Stimulated activated CD4-positive, alpha-beta T cell treated with anti-CD3 and anti-CD28 coated beads, Interleukin-15, amount 100 ng/mL, for 24 hours (primary cell): ENCODE measurements at places on chromosomes 6 and 20.

- no peak for DNase-seq
Measured at GRCh38 chr6:21731411-21732031, 138.0 kb downstream of the SOX4 start.

DNA sequence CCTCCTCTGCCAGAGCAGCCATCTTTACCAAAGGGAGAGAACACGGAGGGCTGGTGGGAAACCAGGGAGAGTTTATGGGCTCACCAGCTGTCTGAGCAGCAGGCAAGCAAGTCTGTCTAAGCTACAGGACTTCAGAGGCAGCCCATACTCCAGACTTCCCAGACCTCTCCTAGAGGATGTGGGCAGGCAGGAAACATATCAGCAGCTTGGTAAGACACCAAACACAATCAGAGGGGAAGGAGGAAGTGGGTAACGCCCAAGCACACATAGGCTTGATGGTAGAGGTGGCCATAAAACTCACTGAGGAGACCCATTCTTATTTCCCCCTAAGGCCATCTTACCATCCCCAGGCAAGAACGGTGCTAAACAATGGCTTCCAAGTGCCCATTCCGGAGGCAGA is 143.1 kb upstream of the ARID1B start:
- DNase-seq, result no peak

- DNase-seq, result no peak
Measured at GRCh38 chr6:126477678-126478077, 137.8 kb downstream of the CENPW start.

GRCh38 chr20:54356801-54357200 is 118.6 kb upstream of the DOK5 start:
- no peak for DNase-seq

DNA sequence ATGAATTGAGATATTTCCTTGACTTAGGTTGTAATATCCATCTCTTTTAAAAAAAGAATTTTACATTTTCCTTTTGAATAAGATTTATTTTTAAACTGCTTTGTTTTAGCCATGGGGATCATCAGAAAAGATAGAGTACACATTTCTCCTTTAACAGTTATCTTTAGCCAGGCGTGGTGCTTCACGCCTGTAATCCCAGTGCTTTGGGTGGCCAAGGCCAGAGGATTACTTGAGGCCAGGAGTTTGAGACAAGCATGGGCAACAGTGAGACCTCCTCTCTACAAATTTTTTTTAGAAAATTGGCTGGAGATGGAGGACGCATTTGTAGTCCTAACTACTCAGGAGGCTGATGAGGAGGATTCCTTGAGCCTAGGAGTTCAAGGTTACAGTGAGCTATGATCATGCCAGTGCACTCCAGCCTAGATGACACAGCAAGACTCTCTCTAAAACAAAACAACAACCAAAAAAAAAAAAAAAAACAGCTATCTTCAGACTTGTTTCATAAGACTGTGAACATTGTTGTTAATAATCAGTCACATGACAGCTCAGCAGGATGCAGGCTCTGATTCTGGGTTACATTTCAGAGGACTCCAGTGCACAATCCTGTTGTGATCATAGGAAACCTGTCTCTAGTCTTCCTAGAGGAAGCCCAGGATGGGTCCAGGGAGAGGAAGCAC is 2.0 kb upstream of the SLC17A3 start:
- DNase-seq, result no peak

- DNase-seq, result no peak
Measured at GRCh38 chr6:103405321-103405720, 1454.4 kb downstream of the HACE1 start.

GRCh38 chr6:161029195-161029809 is 37.7 kb downstream of the MAP3K4 start:
- no peak for DNase-seq

GRCh38 chr6:70874181-70874913 is 82.5 kb downstream of the B3GAT2 start:
- DNase-seq, result no peak

- no peak for DNase-seq
Measured at GRCh38 chr20:8542110-8542486, 410.0 kb downstream of the PLCB1 start.

DNA sequence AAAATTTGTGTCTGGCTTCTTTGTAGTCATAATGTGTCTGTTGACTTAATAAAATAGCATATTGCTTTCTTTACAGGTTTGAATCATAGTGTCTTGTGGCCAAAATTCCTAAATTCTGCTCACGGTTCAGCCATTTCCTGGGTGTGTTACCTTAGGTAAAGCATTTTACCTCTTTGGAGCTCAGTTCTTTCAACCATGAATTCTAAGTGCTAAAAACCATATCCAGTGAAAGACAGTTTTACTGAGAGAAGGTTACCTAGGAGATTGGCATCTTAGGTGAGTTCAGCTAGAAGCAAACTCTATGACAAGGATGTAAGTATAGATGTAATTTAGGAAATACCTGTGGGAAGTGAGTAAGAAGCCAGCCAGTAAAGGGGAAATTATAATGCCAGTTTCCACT is 20.7 kb downstream of the CRYBG1 start:
- no peak for DNase-seq

DNA sequence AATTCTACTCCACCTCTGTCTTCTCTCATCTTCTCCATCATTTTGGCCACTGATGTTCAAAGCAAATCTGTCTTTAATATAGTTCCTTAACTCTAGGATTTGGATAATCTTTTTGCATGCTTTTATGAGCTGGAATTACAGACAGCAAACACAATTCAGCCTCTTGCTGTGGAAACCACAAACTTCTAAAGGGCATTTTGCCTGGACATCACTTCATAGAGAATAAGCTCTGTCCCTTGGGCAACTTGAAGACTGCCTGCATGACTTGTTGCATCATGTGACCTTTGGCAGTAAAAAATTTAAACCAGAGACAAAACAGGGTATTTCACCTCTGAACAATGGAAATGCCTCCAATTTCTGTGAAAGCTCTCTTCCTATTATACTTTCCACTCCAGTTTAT is 74.1 kb upstream of the HDDC2 start:
- no peak for DNase-seq

GRCh38 chr6:5752391-5752680 is 254.4 kb downstream of the NRN1 start:
- DNase-seq, result no peak

DNA sequence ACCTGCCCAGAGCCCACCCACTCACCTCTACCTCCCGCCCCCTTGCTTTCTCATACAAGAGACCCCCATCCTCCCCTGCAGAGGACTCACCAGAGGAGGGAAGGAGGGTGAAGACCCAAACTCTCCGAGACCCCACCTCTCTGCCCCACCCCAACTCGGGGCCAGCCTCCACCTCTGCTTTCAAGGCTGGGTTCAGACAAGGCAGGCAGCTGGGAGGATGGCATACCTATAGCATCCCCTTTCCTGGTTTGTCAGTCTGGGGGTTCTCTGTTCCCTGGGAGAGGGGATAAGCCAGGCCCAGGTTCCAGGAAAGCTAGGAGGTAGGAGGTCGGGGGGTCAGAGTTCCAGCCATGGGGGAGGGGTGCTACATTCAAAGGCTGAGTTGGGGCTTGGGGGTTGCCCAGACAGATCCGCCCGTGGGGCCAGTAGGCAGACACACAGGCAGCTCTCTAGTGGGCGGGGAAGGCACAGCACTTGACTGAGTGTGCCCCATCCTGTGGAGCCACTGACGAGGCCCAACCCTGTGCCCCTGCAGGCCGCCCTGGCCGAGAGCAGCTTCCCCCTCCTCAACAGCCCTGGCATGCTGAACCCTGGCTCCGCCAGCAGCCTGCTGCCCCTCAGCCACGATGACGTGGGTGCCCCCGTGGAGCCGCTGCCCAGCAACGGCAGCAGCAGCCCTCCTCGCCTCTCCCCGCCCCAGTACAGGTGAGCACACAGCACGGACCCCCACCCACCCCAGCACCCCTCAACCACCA is 40.8 kb upstream of the MDFI start:
- no peak for DNase-seq

DNA sequence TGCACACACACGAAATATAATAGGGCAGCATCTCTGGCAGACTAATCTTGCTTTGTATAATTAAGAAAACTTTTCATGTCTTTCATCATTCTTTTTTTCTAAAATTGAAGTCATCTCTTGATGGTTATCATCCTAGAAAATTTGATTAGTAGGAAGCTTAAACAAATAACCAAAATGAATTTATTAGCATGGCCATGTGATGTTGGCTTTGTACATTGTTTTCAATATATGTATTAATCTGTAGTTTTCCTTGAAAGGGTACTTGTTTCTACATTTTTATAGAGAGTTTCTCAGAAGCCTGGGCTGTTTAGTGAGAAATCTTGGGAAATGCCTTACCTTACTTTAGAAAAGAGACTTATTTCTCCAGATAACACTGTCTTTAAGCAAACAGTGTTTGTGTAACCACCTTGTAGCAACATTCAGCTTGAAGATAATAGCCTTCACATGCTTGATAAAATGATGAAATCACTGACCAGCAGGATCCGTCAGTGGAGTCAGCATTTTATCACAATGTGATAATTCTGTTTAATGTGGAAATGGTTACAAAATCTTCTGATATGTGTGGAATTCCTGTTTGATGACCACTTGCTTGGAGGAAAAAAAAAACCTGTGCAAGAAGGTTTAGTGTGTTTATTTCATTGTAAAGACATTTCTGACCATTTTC is 147.8 kb downstream of the MACROD2 start:
- no peak for DNase-seq

- no peak for DNase-seq
Measured at GRCh38 chr6:110485491-110485890, 9.1 kb upstream of the SLC22A16 start.

- DNase-seq, result peak; percentile 44
Measured at GRCh38 chr6:38750968-38751615, 36.0 kb downstream of the DNAH8 start.

- DNase-seq, result peak; percentile 6
Measured at GRCh38 chr20:38034108-38034649, 633 bp downstream of the RPRD1B start.

GRCh38 chr20:59631751-59632540 is 27.6 kb downstream of the PHACTR3 start:
- DNase-seq, result no peak

DNA sequence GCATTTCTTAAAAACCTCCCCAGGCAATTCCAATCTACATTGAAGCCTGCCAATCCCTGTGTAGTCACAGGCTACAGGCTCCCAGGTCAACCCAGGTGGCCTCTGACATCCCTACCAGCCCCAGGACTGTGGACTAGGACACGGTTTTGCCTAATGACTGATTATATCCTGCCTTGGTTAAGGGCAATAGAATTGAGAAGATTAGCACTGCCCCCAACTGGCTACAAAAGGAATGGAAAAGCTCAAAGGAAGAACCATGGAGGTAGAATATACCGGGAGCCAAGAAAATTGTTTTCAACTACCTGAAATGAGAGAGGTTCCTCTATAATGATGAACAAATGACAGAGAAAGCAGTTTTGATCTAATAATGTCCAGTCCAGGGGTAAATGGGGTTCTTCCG is 421.1 kb upstream of the AGPAT4 start:
- DNase-seq, result no peak

DNA sequence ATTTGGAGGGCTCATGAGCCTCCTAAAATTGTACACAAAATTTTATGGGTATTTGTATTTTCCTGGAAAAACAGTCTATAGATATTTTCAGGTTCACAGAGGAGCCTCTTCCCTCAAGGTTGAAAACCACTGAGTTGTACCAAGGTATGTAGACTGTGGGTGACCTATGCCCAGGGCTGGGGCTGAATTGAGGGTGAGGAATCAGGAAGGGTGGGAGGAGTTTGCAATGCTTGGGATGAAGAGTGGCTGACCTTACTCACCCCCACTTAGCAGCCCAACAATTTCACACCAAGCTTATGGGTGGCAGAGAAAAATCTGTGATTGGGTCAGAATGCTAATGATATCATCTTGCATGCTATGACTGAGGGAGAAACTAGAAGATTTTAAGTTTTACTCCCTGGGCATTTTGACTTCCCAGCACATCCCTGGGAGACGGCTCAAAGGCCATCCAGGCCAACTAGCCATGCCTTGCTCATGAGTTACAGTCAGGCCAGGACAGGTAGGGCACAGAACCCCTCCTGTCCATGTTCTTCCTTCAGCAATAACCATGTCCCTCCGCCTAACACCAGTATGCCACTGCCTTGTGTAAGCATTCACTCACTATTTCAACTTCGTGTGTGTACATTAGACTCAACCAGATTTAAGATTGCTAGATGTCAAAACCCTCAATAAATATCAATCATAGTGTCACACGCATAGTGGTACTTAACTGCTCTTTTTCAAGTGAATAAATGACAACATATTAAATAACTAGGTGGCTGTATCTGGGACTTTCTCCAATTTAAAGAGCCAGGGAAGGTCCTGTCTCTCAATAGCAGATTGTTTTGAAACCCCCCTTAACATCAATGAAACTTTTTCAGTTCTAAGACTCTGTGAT is 16.6 kb downstream of the ADTRP start:
- no peak for DNase-seq

DNA sequence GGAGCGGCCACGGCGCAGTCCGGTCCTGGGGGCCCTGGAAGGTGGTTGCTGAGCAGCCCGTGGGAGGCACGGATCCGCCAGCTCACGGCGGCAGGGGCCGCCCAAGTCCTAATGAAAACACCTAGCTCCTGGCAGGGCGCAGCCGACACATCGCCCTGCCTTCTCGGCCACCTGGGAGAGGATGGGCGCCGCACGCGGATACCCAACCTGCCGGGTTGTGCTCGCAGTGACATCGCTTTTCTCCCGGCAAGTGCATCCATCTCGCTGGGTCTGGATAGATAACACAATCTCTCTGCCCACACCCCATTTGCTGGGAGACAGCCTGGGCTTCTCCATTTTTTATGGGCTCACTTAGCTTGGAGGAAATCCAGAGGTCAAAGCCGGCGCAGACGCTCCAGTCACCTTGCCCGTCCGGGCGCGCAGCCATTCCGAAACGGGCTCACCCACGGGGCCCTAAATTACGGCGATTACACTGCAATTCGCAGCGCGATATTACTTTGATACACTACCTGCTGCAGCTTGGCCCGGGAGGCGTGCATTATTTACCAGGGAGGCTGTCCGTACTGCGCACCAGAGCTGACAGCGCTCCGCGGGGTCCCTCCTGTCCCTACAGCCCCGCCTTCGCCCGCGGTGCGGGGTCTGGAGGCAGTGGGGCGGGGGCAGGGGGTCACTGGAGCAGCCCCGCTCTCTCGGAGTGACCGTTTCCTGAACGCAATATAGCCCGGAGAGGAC is 36.2 kb upstream of the CCDC167 start:
- DNase-seq, result peak; percentile 53

DNA sequence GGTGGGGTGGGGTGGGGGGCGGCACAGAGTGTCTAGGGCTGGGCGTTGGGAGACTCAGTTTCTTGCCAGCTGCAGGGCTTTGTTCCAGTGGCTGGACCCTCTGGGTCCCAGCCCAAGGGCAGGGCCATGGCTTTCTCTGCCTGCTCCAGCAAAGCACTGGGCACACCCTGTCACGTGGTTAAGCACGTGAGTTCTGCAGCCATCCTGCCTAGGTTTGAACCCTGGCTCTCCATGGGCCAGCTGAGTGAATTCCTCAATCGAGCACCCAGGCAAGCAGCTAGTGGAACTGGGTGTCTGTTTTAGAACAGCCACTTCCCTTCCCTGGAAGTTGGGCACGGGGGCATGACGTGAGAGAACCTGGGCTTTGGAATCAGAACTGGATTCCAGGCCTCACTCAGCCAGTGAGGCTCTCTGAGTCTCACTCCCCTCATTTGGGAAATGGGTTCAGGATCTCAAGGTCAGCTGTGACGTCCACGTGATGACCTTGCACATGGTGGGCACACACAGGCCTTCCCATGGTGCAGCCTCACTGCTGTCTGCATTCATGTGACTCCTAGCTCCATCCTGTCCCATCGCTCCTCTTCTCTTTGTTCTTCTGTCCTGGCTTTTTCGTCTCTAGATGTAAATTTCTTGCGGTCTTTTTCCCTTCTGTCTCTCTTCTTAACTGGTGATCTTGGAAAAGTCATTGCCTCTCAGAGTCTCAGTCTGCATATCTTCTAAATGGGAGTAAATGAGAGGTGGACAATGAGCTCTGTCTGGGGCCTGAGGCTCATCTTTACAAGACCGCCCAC is 45.9 kb downstream of the NOL4L start:
- DNase-seq, result peak; percentile 55
